ENCODE measurements at places on chromosomes 1 and 21.

DNA sequence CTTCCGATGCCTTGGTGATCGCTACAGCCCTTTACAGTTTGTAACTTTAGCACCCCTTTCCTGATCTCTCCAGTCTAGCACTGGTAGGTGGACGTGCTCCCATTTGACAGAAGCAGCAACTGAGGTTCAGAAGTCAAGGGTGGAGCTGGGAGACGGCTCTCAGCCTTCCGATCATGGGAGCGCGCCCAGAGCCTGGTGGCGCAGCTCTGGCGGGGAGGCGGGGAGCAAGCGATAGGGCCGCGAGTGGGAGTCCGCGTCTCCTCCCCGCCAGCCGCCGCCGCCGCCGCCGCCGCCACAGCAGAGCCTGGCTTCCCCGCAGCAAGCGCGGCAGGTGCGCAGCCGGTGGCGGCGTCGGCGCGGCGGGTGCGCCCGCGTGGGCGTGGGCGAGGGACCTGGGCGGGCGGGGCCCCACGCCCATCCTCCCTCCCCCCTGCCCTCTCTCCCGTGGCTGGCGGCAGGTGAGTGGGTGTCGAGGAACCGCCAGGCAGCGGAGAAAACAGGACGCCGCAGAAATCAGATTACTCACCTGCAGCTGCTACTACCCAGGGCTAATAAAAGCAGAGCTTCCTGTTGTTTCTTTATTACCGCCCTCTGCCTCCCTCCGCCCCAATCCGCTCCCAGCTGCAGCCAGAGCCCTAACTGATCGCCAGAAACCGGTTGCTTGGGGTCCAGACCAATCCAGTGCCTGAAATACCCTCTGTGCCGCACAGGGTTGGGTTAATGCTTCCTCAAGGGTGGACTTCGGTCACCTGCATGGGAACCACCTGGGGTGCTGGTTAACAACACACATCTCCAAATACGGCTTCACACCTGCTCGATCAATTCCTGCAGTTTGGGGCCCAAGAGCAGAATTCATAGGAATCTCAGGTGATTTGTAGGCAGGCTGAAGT, 60.2 kb upstream of the ID3 start:
- DNase-seq: peak; percentile 37

- DNase-seq: no peak
These were observed 50.9 kb downstream of the KCTD3 start for GRCh38 chr1:215617979-215618378.

GRCh38 chr1:208078752-208079151, 165.4 kb downstream of the PLXNA2 start:
- no peak for DNase-seq

DNA sequence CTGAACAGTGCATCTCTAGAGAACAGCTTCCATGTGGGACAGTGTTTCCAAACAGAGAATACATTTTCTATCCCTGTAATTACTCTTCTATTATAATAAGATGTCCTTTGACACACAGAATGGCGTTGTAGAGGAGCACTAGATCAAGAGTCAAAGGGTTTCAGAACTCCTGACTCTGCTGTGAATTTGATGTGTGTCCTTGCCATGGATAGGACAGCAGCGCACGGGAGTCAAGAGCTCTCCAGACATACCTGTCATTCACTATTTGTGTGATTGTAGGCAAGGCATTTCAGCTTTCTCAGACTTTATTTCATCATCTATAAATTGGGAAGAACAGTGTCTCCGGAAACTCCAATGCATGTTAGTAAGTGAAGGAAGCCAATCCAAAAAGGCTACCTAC, 176.4 kb downstream of the RGS7 start:
- DNase-seq: no peak

- no peak for DNase-seq
These were observed 23.7 kb downstream of the NKAIN1 start for GRCh38 chr1:31216016-31216415.

- no peak for DNase-seq
These were observed 217.8 kb downstream of the DAB1 start for GRCh38 chr1:57206038-57206437.

DNA sequence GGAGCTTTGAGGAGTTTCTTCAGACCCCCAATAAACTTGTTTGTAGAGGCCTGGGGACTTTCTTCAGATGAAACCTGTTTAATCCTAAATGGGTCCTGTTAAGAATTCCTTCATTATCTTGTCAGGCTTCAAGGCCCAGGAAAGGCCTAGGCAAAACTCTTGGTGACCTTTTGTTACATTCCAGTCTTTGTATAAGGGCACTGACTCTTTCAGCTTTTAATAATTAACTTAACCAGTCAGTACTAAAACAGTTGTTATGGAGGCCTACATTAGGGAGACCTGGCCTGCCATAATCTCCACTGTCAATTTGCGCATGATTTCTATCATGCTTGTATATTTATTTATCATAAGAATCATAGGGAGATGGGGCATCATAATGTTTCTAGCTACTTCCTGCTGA, 110.2 kb downstream of the FCRL5 start:
- no peak for DNase-seq

- DNase-seq: no peak
These were observed 172.4 kb downstream of the NFIA start for GRCh38 chr1:61254634-61255357.

GRCh38 chr1:206672011-206672688, 12.6 kb upstream of the MAPKAPK2 start:
- no peak for DNase-seq

DNA sequence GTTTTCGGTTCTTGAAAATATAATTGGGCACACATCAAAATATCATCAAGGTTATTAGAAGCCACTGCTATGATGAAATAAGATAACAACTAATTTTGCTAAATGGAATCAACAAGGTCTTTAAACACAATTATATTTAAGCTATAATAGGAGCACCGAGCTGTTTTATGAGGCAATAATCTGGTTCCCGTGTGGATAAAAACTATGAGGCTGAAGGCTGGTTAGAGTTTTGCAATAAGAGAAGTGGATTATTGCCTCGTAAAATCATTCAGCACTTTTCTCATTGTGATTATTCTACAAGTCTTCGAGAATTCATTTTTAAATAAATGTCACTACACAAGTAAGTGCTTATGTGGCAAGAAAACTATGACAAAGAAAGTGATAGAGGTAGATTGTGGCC, 975.7 kb upstream of the ADGRL2 start:
- no peak for DNase-seq

- no peak for DNase-seq
These were observed 75.1 kb upstream of the SIPA1L2 start for GRCh38 chr1:232704694-232705680.

DNA sequence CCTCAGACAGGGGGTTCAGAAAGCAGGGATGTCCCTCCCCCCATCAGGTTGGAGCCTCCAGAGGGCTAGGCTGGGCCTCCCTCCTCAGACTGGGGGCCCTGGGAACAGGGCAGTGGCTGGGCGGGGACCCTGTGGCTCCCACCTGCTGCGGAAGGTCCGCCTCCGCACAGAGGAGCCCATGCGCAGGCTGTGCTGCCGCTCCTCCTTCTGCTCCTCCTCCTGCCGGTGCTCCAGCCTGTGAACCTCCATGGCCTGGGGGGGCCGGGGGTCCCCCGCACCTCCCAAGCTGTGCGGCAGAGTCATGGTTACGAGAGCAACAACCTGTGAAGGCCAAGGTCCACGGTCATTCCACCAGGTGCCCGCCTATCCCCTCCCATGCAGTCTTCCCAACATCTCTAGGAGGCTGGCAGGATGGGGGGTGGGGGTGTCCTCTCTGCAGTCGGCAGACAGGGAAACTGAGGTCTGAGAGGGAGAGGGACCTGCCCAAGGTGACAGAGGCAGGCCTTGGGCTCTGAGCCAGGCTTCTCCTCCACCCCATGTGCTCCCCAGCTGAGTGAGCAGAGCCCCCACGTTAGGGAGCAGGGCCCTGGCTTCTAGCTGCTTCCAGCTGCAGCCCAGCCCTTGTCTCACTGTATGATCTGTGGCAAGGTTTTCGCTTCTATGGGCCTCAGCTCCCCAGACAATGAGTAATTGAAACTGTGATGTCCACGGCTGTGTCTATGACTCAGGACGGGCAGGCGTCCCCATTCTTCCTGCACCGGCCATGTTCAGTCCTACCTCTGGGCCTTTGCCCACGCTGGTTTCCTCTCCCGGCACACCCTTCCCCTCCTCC, 3.4 kb downstream of the MYOM3 start:
- no peak for DNase-seq

- DNase-seq: no peak
These were observed 7.1 kb upstream of the THEM5 start for GRCh38 chr1:151860504-151861187.

DNA sequence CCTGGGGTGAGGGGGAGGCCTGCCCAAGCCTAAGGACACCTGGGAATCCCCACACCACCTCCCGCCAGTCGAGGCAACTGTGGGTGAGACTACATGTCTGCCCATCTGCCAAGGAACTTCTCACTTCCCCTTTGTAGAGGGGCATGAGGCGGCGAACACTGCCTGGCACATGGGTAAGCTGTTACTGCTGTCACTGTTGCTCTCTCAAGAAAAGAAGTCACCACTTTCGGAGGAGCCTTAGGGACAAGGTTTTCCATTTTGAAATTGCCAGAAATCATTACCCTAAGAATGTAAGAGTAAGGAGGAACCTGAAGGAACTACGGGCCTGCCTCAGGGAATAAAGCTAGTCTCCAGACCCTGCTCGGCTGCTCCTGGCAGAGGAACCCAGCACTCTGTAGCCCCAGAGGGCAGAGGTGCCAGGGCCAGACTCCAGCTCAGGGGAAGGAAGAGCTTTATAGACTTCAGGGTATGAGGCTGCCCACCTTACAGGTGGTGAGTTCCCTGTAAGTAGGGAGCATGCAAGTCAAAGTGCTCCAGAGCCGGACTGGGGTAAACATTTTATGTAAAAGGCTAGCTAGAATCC, 23.3 kb downstream of the SLC2A1 start:
- no peak for DNase-seq

DNA sequence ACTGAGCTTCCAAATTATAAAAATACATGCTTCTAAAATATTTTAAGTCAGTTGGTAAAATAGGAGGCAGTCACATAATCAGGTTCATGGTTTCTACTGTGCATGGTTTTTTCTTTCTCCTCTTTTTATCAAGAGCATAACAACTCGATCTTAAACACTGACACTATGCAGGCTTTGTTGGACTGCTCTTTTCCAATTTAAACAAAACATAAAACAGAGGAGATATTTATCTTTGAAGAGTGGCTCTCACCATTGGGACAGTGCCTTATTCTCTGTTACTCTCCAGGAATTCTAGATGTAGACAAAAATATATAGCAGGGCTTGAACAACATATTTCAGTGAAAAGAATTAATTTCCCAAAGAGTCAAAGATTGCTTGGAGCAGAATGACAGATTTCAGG, 883.5 kb upstream of the ADGRL2 start:
- no peak for DNase-seq

DNA sequence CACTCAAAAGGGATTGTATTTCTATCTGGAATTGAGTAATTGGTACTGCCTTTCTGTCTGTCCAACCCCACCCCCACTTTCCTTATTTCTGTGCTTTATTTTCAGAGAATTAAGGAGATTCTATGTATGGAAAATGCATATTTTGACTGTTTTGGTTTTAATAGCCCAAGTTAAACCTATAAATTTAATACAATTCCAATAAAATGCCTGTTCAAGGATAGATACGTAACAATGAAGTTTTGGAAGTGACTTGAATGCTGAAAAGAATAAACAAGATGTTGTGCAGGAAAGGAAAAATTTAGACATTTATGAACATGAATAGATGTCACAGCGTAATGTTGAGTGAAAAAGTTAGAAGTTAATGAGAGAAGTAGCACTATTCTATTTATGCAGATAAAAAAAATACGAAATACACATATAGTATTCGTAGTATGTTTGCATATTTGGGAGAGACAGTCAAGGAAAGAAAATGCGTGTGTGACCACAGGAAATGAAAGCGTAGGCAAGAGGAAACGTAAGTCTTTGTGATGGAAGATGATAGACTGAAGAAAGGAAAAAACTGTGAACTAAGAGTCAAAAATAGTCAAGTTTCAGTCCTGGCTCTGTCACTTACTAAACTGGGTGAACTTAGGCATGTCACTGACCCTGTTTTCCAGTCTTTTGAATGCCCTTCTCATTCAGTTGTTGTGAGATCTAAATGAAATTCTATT, 62.1 kb downstream of the MEF2D start:
- no peak for DNase-seq

DNA sequence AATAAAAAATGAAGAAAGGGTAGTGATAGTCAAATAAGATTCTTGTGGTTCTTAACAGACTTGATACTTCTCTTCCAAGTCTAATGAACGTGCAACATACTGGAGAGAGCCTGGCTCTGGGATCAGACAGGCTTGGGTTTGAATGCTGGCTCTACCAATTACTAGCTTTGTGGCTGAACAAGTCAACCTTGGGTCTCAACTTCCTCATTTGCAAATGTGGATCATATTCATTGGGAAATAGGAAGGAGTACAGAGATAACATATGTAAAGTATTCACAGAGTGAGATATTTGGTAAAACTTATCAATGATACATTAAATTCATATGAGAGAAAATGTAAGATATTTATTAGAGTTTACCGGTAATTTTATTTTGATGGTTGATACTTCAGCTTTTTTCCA, 2.0 kb downstream of the EDEM3 start:
- no peak for DNase-seq

- no peak for DNase-seq
These were observed 20.3 kb downstream of the PTGS2 start for GRCh38 chr1:186659890-186660341.

GRCh38 chr1:162635418-162635817, 3.2 kb downstream of the DDR2 start:
- no peak for DNase-seq

GRCh38 chr21:31078216-31078615, 39.9 kb upstream of the KRTAP19-8 start:
- no peak for DNase-seq

- no peak for DNase-seq
These were observed 142.5 kb downstream of the TIAM1 start for GRCh38 chr21:31201548-31201947.

GRCh38 chr1:213661302-213661701, 326.5 kb upstream of the PROX1 start:
- DNase-seq: no peak

DNA sequence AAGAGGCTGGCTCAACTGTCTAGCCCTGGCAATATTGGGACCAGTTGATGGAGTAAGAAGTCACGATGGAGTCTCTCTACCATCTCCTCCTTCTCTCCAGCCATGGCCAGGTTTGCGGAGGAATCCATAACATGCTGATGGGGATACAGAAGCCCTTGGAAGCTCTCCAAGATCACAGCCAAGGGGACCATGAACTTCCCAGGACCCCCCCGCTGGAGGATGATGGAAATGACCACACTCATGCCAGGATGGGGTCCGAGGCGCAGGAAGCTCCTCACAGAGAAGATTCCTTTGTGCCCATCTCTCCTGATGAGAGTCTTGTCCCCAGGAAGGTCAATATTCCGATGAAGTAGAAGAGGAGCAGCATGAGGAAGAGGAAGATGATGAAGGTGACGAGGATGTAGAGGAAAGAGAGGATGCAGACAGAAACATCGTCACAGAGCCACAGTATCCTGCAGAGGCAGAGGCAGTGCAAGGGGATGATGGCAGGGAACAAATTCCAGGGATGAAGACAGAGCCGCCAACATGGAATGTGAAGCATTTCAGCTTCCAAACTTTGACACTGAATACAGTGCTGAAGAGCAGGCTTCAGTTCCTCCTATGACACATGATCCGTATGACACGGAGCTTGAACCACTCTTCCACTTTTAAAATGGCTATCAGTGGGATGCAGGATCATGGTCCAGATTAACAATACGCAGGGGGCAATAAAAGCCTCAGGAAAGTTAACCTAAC, 57.9 kb upstream of the EDN2 start:
- no peak for DNase-seq

- no peak for DNase-seq
These were observed 131.9 kb upstream of the CD34 start for GRCh38 chr1:208042868-208043267.
